Naive B cell (primary cell): ENCODE measurements at places on chromosomes 7 and 10.

GRCh38 chr10:101619983-101620382, 31.9 kb downstream of the DPCD start:
- no peak for DNase-seq
- H3K27ac ChIP-seq, result no peak overlapping the region
- H3K36me3 ChIP-seq, result peaks cover 23% of the 10 kb centered on the region
- no peak overlapping the region for H3K4me3 ChIP-seq
- H3K27me3 ChIP-seq, result no peaks in the 10 kb centered on the region

- H3K4me1 ChIP-seq, result no peaks in the 10 kb centered on the region
- H3K27me3 ChIP-seq, result no peaks in the 10 kb centered on the region
- H3K4me3 ChIP-seq, result no peak overlapping the region
Measured at GRCh38 chr10:67603086-67603485, 92.9 kb downstream of the CTNNA3 start.

DNA sequence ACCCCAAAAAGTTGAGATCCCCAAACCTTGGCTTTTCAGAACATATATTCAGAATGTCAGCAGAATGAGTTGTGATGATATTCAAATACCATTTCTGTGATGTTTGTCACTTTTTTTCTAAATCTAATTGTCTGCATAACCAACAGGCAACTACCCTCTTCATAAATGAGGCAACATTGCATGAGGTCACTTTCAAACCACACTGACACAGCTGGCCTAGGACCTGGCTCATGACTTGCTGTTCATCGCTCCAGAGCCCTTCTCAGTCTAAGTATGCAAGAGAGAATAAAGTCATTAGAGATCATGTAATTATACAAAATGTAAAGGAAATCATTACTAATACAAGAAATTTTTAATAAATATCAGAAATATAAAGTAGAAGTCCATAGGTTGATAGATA, 681.9 kb downstream of the GRM8 start:
- H3K27ac ChIP-seq, result no peak overlapping the region
- H3K4me1 ChIP-seq, result no peaks in the 10 kb centered on the region
- H3K4me3 ChIP-seq, result no peak overlapping the region

DNA sequence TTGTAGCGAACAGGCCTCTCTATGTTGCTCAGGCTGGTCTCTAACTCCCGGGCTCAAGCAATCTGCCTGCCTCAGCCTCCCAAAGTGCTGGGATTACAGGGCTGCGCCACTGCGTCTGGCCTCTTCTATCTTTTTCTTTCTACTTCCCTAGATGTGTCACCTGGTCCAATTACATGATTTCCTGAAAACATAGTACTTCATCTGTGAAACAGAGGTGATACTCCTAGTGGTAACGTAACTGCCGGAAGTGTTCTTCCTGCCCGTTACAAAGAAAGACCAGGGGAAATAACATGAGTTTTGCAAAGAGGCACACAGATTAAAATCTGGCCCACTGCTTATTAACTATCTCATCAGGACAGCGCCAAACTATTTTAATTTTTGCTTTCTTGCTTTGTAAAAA, 18.4 kb upstream of the HGF start:
- H3K27ac ChIP-seq, result no peak overlapping the region
- DNase-seq, result no peak
- H3K4me3 ChIP-seq, result no peak overlapping the region
- H3K36me3 ChIP-seq, result no peaks in the 10 kb centered on the region
- H3K27me3 ChIP-seq, result no peaks in the 10 kb centered on the region

- no peaks in the 10 kb centered on the region for H3K4me1 ChIP-seq
- DNase-seq, result no peak
- no peak overlapping the region for H3K27ac ChIP-seq
- peaks cover 7% of the 10 kb centered on the region for H3K36me3 ChIP-seq
Measured at GRCh38 chr10:132475086-132475485, 62.5 kb upstream of the INPP5A start.

- no peaks in the 10 kb centered on the region for H3K36me3 ChIP-seq
- peaks cover 17% of the 10 kb centered on the region for H3K4me1 ChIP-seq
- peaks cover 4% of the 10 kb centered on the region for H3K27me3 ChIP-seq
- no peak for DNase-seq
Measured at GRCh38 chr10:89475591-89475998, 59.8 kb downstream of the SLC16A12 start.

- H3K4me3 ChIP-seq, result no peak overlapping the region
- DNase-seq, result no peak
- H3K4me1 ChIP-seq, result peaks cover 5% of the 10 kb centered on the region
- H3K27me3 ChIP-seq, result peaks cover 5% of the 10 kb centered on the region
Measured at GRCh38 chr10:113168584-113168983, 218.5 kb downstream of the TCF7L2 start.

DNA sequence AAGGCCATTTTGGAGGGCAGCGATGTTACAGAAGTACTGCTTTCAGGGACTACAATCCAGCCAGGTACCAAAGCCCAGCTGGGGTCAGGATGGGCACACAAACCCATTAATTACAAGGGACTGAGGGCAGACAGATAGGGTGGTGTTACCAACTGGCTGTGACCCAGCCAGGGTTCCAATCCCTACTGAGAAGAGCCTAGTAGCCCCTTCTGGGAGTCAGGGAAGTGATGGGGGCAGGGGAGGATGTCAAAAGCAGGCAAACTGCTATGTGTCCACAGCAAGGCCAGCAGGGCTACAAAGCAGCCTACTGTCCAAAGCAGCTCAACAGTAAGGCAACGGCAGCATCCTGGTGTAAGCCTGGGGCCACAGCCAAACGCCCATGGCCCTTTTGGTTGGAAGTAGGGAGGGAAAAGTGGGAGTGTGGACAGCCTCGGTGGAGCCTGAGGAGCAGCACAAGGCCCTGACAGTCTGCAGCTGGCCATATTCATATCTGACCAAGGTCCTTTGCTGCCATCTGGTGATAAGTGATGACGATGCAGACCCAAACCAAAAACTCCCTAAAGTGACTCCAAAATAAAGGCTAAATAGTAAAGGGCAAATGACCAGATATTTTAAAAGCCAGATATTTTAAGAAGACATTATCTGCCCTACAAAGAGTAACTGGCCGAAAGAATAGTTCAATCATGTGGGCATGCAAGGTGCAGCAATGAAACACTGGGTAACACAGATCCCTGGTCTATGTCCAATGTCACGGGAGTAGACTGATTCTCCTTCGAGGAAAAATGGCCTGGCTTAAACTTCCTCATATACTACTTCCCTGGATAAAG, 56.9 kb downstream of the XPNPEP1 start:
- peaks cover 64% of the 10 kb centered on the region for H3K36me3 ChIP-seq
- DNase-seq, result no peak
- no peaks in the 10 kb centered on the region for H3K4me1 ChIP-seq
- no peak overlapping the region for H3K27ac ChIP-seq
- no peaks in the 10 kb centered on the region for H3K27me3 ChIP-seq

DNA sequence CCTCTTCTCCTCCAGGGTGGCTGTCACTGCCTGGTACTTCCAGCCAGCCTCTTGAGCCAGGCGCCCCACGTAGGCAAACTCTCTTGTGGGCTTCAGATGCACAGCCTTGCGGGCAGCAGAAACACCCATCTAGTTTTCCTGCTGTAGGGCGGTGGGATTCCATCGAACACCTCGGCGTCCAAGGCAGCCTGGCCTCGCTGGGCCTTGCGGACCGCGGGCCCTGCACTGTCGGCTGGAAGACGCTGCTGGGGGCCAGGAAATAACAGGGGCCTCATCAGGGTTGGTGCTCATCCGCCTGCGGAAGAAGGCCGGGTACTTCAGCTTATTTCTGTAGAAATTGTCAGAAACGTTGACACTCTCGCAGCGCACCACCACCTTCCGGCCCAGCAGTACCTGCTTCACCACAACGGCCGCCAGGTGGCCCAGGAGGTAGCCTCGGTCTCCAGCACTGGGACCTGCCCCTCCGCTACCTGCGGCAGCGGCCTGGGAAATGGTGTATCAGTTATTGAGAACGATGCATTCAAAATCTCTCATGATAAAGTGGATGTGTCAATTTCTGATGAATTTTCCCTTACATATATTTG, 61.1 kb downstream of the WDFY4 start:
- DNase-seq, result no peak
- H3K27ac ChIP-seq, result no peak overlapping the region
- H3K4me3 ChIP-seq, result no peak overlapping the region
- H3K36me3 ChIP-seq, result peaks cover 67% of the 10 kb centered on the region
- no peaks in the 10 kb centered on the region for H3K27me3 ChIP-seq

DNA sequence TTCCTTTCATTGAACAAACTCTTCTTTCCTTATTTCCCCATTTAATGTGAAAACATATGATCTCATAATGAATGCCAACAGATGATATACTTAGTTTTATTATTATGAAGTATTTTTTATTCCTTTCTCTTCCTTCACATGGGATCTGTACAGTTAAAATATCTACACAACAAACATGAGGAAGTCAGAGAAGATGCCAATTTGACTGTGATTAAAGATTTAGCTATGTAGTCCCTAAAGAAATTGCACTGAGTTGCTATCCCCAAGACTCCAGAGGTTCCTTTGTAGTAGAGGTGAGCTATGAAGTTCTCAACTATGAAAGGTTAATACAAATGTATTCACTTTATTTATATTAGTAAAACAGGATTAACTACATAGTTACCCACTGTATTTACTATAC, 60.6 kb upstream of the LRRN3 start:
- no peak overlapping the region for H3K4me3 ChIP-seq
- H3K4me1 ChIP-seq, result peaks cover 6% of the 10 kb centered on the region
- no peak overlapping the region for H3K27ac ChIP-seq
- H3K27me3 ChIP-seq, result no peaks in the 10 kb centered on the region
- DNase-seq, result no peak
- no peaks in the 10 kb centered on the region for H3K36me3 ChIP-seq

DNA sequence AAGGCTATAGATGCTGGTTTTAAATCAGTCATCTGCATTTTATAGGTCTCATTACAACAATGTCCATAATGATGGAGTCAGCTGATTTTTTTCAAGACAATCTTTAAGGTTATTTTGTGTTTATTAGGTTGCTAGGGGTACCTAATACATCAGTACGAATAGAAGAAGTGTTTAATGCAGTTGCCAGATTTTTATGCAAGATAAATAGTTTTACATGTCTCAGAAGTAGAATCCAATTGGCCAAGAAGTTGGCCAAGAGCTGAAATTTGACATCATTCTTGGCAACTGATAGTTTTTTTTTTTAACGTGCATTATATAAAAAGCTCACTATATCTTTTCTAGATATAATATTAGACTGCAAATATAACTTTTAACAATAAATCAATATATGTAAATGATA, 208.5 kb downstream of the TRIL start:
- no peaks in the 10 kb centered on the region for H3K36me3 ChIP-seq
- H3K4me1 ChIP-seq, result no peaks in the 10 kb centered on the region
- H3K27ac ChIP-seq, result no peak overlapping the region

DNA sequence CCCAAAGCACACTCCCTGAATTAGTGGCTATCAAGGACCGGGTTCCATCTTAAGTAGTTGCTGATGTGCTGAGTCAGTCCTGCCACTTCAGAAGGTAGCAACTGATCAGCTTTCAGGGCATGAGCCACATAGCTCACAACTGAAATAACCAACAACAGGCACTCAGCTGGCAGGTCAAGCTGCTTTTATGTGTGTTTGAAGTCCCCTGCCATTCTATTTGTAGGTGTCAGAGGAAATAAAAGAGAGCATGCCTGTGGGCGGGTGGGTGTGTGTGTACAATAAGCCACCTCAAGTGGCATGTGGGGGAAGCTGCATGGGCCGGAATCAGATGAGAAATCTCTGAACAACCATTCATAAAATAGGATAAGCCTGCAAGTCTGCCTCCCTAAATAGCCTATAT, 114.3 kb upstream of the YAE1 start:
- peaks cover 4% of the 10 kb centered on the region for H3K27me3 ChIP-seq
- no peaks in the 10 kb centered on the region for H3K4me1 ChIP-seq
- no peak overlapping the region for H3K27ac ChIP-seq
- no peak overlapping the region for H3K4me3 ChIP-seq
- no peaks in the 10 kb centered on the region for H3K36me3 ChIP-seq
- DNase-seq, result no peak

DNA sequence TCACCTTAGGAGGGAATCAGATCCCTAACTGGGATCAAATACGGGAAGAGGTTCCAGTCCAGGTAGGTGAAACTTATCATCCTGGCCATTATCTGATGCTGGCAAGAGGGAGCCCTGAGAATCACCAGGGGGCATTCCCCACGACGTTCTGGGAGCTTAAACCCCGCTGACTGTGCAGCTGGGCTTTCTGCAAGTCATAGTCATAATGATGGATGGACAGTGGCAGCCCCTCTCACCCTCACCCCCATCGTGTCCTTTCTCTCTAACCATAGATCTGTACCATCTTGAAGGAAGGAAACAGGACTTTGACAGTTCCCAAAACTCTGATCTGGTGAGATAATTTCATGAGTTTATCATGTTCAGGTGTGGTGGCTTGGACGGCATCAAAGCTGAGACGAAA, 50.2 kb downstream of the GATA3 start:
- no peaks in the 10 kb centered on the region for H3K4me1 ChIP-seq
- H3K4me3 ChIP-seq, result no peak overlapping the region
- no peak for DNase-seq
- peaks cover 8% of the 10 kb centered on the region for H3K27me3 ChIP-seq

GRCh38 chr7:40882071-40882658, 747.4 kb downstream of the SUGCT start:
- no peaks in the 10 kb centered on the region for H3K36me3 ChIP-seq
- no peaks in the 10 kb centered on the region for H3K27me3 ChIP-seq
- no peak for DNase-seq
- no peaks in the 10 kb centered on the region for H3K4me1 ChIP-seq
- H3K27ac ChIP-seq, result no peak overlapping the region
- no peak overlapping the region for H3K4me3 ChIP-seq

DNA sequence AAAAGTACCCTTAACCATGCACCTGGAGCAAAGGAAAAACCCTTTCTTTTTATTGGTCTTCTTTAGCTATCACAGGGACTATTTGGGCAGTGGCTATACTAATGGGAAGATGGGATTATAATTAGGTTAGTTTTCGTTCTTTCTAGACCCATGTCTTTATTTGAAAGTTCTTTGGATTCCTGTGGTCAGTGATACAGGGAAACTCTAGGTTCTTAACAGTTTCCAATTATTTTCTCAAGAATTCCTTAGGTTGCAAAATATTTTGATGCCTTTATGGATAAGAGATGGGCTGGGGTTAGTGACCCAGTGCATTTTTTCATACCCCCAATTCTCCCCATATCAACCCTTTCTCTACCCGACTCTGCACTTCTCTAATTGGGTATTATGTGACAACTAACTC, 49.0 kb downstream of the ADD3 start:
- H3K36me3 ChIP-seq, result peaks cover 4% of the 10 kb centered on the region
- no peak overlapping the region for H3K4me3 ChIP-seq
- no peaks in the 10 kb centered on the region for H3K27me3 ChIP-seq
- no peak for DNase-seq
- H3K27ac ChIP-seq, result no peak overlapping the region

- no peaks in the 10 kb centered on the region for H3K27me3 ChIP-seq
- no peak for DNase-seq
- H3K27ac ChIP-seq, result no peak overlapping the region
Measured at GRCh38 chr7:22460363-22460988, 39.5 kb downstream of the STEAP1B start.
